ENCODE measurements at places on chromosomes 16 and 17.

GRCh38 chr17:57463103-57463885, 207.0 kb downstream of the MSI2 start:
- no peak for DNase-seq

DNA sequence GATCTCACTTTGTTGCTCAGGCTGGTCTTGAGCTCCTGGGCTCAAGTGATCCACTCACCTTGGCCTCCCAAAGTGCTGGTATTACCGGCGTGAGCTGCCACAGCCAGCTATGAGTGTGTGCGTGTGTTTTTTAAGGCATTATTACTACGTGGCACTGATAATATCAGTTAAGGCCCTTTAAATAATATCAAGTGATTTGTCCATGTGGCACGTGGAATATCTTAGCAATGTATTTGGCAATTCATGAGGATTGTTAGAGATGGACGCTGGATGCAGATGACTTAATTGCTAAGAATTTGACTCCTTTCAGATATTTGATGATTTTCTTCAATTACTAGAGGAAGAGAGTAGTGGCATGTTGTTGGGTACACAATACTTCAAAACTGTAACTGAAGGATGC, 25.5 kb upstream of the PMP22 start:
- DNase-seq, result no peak

GRCh38 chr17:81870131-81870980, 781 bp downstream of the ARHGDIA start:
- DNase-seq, result no peak

DNA sequence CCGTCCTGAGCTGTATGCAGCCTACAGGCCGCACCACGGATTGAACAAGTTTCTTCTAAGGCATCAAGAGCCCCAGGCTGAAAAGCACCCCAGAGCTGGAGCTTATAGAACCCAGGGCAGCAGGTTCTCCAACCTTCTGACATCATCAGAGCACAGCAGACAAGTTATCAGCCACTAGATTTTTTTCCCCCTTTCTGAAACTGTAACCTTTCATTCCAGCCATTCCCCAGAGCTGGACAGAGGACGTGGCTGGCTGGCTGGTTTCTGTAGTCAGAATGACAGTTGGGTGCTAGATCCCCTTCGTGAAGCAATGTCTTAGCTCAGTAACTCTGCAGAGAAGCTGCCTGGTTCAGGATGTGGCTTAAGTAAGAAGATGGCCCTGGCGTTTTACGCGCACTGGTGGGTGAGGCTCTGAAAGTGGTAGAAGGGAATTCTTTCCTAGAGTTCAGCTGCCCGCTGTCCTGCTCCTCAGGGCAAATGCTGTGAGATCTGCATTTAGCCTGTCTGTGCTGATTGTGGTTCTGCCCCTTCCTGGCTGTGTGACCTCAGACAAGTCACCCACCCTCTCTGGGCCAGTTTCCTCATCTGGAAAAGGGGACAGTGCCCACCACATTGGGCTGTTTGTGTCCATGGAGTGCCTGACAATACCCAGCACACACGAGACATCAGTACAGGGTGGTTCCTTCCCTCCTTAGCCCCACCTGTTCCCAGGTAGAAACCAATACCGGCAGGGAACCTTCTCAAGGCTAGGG, 9.1 kb downstream of the DEXI start:
- no peak for DNase-seq

DNA sequence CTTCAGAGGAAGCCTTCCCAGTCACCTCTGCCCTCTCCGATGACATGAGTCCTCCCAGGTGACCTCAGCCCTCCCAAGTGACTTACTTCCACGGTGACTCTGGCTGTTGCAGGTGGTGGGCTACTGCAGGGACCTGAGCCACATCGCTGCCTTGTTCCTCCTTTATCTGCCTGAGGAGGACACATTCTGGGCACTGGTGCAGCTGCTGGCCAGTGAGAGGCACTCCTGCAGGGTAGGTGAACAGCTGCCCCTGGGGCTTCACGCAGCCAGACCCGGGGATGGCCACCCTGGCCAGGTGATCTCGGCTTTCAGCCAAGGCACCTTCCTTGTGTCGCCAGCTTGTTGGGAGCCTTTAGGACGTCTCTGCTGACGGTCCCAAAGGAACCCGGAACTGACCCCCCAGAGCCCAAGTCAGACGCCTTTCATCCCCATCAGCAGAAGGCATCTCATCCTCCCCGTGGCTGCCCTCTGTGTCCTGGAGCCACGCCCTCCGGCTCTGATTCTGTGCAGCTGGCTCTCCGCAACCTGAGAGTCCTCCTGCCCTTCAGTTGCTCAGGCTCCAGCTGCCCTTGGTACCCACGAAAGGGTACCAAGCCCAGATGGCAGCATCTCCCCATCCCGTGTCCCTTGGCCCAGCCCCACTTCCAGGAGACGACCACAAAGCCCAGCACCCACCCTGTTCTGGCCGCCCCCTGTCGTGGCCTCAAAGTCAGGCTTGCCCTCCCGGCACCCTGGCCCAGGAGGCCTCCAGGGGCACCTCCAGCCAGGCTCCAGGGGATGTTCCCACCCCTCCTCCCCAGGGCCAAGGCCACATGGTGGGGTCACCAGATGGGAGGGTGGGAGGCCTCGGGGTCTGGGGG, 81.7 kb downstream of the GOSR1 start:
- DNase-seq, result no peak

DNA sequence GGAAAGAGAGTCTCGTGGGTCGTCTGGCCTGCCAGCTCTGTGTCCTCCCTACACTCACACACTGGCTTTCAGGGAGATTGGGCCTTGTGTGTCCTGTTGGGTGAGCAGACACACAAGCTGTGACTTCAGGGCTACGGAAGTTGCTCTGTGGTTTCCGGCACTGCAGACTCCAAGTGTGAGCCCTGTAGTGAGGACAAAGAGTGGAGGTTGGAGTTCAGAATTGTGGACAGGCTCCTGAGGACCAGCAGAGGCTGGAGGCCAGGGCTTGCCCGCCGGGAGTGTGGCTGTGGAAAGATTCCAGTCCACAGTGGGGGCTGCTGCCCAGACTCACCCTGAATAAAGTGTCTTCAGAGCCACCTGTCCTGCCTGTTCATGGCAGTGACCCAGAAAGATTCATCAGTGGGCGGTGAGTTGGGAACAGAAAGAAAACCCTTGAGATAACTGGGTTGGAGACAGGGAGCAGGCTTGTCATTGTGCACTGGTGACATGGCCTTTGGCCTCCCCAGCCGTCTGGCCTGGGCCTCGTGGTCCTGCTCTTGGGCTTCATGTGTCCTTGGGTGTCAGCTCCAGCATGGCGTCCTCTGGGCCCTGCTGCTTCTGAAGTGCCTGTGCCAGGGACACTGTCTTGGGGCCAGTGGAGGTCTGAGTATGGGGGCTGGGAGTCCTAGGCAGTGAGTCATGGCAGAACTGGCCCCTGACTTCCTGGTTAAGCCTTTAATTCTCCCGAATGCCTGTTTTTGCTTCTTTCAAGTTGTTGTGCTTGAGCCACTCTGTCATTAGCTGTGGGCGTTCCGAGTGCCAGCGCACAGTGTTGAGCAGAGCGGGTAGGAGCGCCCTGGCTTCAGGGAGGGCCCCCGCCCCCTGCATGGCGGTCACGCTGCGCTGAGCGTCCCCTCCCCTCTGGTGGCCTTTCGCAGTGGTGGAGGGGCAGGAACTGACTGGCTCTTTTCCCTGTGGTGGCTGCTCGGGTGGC, 19.9 kb upstream of the ZNF750 start:
- no peak for DNase-seq

DNA sequence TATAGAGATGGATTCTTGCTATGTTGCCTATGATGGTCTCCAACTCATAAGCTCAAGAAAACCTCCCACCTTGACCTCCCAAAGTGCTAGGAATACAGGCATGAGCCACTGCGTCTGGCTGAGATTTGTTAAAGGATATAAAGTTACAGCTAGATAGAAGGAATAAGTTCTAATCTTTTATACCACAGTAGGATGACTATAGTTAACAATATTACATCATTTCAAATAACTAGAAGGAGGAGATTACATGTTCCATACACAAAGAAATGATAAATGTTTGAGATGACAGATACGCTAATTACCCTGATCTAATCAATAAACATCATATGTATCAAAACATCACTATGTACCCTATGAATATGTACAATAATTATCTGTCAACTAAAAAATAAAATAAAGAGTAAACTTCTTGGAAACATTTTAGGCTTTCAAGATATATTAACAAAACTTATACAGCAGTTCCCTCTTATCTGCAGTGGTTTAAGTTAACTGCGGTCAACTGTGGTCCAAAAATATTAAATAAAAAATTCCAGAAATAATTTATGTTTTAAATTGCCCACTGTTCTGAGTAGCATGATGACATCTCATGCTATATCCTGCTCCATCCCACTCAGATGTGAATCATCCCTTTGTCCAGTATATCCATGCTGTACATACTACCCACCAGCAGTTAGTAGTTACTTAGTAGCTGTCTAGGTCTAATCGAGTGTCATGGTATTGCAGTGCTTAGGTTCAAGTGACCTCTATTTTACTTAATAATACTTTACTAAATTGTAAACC, 129.2 kb upstream of the NACA2 start:
- DNase-seq, result no peak

DNA sequence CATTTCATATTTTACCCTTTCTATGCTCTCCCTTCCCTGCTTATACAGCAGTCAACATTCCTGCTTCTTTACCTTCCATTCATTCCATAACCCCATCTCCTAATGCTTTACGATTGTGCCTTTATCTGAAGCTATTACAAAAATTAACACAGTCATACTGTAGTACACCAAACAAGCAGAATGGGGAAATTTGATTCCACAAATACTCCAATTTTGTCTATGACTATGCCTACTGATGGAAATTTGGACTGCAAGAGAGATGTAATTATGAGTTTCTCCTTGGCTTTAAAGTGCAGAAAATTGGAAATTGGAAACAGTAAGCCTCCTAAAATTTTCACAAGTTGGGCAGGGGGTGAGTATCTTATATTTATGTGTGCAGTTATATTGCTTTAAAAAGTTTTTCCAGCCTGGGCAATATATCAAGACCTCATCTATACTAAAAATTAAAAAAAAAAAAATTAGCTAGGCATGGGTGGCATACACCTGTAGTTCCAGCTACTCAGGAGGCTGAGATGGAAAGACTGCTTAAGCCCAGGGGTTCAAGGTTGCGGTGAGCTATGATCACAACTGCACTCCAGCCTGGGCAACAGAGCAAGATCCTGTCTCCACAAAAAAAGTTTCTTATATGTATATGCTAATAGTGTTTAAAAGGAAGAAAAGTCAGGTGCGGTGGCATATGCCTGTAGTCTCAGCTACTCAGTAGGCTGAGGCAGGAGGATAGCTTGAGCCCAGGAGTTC, 3.0 kb downstream of the APPBP2 start:
- DNase-seq, result no peak

- no peak for DNase-seq
Measured at GRCh38 chr17:77382966-77383612, 242.3 kb downstream of the SEC14L1 start.

DNA sequence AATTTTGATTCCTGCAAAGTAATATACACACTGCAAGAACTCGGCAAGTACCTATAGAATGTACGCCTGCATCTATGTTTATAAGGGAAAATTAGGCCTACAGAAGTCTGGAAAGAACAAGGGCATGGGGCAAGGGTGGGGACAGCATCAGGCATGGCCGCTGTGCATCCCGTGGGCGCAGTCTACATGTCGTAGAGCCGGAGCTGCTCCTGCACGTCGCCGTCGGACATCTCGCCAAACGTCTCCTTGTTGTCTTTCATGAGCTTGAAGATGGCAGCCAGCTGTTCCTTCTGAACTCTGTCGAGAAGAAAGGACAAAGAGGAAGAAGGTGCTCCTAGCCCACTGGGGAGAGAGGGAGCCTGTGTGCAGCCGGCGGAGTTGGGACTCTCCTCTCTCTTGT, 33.4 kb downstream of the MXRA7 start:
- no peak for DNase-seq

DNA sequence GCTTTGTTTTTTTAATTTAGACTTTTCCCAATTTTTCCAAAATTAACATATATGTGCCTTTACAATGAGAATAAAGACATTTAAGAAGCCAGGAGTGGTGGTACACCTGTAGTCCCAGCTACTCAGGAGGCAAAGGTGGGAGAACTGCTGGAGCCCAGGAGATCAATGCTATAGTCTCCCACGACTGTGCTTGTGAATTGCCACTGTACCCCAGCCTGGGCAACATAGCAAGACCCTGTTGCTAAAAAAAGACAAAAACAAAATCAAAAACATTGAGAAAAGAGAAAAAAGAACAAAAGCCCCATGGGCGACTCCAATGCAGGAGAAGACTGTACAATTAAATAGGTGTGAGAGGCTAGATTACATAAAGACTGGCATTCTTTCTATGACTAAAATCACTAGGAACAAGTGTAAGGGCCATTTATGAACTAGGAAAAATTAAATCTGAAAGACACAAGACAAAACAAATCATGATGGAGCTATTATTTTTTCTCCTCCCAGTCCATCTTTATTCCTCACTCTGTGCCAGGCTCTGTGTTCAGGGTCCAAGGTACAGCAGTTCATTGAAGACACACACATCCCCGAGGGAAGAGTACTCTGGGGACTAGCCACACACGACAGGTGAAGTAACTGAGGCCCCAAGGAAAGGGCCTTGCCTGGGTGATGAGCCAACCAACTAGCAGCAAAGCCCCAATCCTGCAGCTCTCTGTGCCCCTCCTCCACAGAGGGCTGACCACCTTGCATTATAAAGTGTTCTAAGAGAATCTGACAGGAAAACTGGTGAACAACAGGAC, 79.8 kb downstream of the CREBBP start:
- DNase-seq, result no peak

DNA sequence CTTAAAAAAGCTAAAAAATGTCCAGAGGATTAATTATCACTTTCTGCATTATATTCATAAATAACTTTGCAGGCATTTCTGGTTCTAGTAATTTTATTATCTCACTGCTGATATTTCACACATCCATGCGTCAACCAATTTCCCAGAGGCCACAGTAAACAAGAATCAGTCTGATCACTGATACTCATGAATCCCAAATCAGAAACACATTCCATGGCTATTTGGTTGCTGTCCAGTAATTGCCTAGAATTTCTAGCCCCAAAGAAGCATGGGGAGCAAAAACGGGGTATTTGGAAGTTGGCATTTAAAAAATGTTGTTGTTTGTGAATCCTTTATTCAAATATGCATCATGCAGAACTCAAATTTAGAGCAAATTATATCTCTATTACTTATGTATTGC, 244.8 kb downstream of the CDH8 start:
- no peak for DNase-seq

DNA sequence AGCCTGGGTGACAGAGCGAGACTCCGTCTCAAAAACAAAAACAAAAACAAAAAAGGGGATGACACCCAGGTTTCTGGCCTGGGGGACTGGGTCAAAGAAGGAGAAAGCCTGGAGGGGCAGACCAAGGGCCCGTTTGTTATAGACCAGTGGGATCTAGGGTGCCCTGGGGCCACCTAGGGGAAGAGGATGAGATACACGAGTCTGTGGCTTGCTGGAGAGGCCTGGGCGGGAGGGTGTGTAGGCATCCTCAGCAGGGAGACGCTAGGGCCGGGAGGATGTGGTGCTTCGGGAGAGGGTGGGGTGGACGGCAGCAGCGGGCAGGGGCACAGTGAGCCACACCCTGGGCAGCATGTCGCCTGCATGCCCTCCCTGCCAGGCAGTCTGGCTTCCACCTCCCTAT, 17.1 kb upstream of the CRK start:
- DNase-seq, result no peak

DNA sequence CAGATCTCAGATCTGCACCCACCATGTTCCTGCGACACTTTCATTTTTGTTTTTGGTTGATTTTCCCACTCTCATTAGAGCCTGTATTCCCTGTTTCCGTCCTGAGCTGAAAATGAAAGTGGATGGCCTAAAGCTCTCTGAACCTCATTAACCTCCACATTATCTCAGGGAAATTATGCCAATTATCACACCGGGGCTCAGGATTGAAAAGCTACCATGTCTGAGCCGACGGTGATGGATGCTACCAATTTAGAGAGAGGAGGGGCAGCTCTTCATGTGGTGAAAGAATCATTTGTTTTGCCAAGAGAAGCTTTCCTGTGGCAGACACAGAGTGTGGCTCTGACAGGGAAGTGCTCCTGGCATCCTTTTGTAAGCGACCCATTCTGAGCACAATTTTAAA, 410.4 kb upstream of the CDH11 start:
- no peak for DNase-seq

Measured in substantia nigra (tissue), 51 donors.